ENCODE measurements at places on chromosomes 16 and 17.
A peak's percentile ranks its signal among the peaks of the same experiment; 100 is the strongest.

- no peak for DNase-seq
Observed at GRCh38 chr17:48690655-48691054, 31.7 kb downstream of the PRAC1 start.

GRCh38 chr16:27795992-27796614 lies 246.2 kb downstream of the KATNIP start:
- peak; percentile 56 for DNase-seq

DNA sequence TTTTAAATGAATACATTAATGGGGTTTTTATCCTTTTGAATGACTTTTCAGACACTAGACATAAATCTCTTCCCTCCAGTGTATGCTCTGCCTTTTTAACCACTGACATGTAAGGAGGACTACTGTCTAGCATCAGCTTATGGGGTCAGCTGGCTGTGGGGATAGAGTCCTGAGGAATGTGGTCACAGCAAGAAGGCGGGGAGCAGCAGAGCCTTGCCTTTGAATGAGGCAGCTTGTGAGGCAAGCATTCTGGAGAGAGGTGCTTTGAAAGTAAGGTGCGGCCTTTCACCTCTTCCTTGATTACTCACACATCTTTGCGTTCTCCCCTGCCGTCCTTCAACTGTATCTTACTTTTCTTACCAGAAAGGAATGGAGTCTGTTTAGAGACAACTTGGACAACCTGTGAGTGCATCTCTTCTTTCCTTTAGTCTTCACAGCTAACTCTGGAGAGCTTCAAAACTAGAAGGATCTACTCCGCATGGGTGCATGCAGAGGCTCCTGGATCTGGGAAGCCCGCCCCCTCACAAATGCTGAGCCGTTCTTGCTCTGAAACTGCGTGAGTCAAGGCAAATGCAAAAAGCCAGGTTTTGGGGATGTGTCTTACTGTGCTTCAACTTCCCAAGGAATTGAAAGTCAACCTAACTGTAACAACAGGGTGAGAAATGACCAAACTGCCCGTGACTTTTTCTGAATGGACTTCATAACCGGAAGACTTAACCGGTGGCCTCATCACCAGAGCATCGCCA lies 49.9 kb downstream of the ADCY7 start:
- no peak for DNase-seq

DNA sequence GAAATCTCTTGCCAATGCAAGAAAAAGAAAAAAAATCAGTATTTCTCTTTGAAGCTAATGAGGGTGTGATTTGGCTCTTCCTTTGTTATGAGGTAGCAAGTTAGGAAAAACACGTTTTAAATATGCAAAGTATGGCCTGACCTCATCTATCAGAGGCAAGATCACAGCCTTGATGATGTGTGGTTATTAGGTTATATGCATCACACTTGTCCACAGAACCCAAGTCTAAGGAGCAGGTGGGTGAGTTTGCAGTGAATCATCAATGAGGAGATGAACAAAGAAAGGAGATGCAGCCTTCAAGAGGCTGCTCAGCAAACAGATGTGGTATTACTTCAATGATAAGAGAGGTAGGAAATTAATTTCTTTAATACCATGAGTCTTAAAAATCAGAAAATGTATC lies 594.8 kb upstream of the CDH5 start:
- no peak for DNase-seq

DNA sequence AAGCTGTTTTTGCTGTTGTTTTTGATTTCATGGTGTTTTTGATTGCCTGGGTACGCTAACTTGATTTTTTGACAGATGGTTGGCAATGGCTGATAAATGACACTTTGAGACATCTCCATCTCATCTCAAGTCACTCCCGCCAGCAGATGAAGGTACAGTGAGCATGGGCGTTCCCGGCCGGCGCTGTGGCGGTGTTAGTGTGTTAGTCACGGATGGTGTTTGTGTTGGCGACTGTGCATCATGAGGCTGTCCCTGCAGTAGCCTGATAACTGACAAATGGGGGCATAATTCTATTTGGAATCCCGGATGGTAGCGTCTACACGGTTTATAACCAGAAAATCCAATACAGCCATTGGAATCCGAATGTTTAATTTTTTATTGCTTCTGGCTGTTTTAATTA lies 81.6 kb upstream of the ZNF750 start:
- no peak for DNase-seq

DNA sequence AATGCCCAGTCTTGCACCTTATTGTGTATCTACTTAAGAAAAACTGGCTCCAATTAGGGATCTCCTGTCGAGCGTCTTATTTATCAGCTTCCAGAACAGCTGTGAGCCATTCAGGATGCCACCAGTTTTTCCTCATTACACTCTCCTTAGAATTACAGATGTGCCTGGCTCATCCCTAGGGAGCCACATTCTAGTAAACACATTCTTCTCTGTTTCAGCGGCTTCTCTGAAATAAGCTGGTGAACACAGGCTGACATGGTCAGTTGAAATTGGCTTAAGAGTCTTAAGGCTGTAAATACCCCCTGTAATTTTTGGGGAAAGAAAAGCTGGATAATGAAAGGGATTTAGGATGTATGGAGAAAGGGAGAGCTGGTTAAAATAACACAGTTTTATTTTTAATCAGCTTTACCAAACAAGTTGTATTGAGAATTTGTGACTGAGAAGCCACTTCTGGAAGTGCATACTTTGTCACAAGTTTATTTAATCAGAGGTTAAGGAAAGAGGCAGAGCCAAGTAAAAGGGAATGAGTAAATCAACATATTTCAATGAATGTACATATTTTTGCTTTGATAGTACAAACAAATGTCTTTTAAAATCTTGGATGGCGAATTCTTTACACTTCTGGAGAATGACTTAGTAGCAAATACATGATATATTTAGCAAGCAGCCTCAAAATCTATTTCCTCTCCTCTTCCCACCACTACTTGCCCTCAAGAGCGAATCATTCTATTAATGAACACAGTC lies 562.0 kb upstream of the GOT2 start:
- DNase-seq = no peak

DNA sequence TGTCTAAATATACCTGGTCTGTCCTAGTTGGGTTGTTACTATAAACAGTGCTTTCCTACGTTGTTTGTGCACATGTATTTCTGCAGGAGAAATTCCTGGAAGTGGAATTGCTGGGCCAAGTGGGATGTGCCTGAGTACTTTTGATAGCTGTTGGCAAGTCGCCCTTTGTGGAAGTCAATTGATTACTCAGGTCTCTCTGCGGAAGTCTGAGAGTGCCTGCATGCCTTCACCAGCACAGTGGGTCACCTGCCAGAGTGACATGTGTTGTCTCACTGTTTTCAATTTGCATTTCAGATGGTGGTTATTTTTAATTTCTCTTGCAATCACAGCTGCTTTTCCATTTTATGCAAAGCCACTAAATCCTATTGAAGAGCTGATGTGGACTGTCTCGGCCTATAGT lies 2.3 kb upstream of the MVD start:
- DNase-seq = no peak

- no peak for DNase-seq
Observed at GRCh38 chr17:44568945-44569858, 11.9 kb downstream of the FZD2 start.

DNA sequence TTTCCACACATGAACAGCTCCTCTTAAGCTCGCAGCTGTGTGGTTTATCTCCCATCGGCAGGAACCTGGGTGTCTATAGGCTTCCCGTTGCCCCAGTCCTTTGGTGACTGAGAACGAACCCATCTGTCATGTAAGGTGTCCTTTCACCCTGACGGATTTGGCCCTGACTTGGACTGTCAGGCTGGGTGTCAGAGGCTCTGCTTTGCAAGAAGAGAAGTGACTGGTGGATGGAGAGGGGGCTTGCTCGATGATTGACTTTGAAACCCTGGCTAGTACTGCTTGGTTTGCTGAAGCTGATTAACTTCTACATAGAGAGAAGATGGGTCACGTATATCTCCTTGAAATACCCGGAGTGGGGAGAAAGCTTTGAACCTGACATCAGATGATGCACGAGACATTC lies 42.9 kb downstream of the COX4I1 start:
- DNase-seq = no peak

Data from left cardiac atrium (tissue), 4 donors.